ENCODE measurements at places on chromosomes 12 and 14. TPM values are rescaled to one million over a fixed set of nuclear protein-coding genes. Genes with fewer than 3 reads are reported as not detected.

HNF1A gene
- not detected for total RNA-seq

DNA sequence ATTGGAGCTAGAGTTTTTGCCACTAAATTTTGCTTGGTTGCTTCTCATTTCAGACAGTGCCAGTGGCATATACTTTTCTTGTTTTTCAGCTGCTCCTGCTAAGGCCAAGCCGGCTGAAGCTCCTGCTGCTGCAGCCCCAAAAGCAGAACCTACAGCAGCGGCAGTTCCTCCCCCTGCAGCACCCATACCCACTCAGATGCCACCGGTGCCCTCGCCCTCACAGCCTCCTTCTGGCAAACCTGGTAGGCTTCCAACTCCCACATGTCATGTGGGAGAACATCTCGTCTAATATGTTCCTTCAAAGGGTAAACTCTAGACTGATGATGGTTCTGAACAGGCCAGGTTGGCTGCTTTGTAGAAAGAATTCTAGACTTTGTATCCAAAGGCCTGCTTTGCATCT lies 11.0 kb downstream of the DLST start:
- DNase-seq: no peak

- DNase-seq: no peak
Observed at GRCh38 chr14:95146079-95146771, 11.1 kb downstream of the DICER1 start.

DNA sequence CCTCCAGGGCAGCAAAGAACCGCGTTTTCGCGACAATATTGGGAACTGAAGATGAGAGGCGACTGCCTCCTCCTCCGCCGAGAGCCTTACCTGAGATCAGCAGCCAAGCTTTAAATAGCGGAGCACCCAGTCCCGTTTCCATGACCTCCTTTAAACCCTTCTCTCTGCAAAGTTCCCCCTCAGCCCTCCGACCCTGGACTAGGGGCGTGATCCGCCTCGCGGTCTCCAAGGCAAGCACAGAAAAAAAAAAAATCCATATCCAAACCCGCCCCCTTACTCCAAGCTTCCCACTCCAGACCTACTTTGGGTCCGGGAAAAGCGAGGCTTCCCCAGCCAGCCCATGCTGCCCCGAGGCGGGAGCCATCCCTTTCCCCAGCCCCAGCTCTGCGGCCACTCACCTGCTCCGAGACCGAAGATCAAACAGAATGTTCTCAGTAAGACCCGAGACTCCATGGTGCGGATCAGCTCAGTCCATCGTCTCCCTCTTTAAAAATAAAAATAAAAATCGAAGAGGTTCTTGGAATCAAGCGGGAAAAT lies 630 bp downstream of the NELL2 start:
- no peak for DNase-seq

CEP170B gene
- total RNA-seq: 5.0 TPM

- DNase-seq: no peak
Observed at GRCh38 chr12:101127521-101128219, 82.4 kb downstream of the SLC5A8 start.

USP30 gene
- 4.8 TPM for total RNA-seq

TCTN1 gene
- 7.0 TPM for total RNA-seq

DNA sequence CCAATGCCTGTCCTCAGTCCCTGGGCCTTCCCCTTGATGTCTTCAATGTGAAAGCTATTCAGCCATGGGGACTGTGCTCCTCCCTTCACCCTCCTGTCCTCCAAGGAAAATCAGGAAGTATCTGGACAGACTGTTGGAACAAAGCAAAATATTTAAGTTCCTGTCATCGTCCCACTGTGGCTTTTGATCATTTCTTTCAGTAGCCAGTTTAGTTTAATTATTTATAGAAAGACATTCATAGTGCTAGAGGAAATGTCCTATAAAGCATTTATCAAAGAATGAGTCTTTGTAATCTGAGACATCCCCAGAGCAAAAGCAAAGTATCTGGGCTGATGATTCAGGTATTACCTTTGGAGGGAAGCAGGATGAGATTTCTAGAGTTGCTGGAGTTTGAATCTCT lies 254.1 kb downstream of the NRXN3 start:
- DNase-seq: no peak

DNA sequence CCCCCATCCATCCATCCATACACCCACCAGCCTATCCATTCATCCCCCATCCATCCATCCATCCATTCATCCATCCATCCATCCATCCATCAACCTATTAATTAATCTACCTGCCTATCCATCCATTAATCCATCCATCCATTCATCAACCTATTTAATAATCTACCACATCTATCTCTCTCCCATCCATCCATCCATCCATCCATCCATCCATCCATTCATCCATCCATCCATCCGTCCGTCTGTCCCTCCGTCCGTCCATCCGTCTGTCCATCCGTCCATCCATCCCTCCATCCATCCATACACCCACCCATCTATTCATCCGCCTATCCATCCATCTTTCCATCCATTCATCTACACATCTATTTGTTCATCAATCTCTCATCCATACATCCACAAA lies 205.3 kb downstream of the VRK1 start:
- DNase-seq: no peak

DNA sequence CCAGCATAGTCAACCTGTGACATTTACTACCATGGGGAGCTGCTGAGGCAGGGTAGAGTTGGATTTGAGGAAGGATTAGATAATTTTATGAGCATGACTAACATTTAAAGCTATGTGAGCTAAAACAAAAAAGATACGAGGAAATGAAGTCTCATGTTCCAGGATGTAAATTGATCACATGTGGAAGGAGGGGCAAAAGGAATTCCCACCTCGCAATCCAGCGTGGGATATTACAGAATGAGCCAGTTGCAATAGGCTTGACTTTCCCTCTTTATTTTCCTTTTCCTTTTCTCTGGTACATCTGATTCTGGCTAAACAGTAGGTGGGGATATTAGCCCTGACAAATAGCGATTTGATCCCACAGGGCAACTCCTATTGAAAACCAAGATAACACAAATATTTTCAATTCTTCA lies 214.9 kb upstream of the HMGA2 start:
- peak; percentile 85 for DNase-seq

HOTAIR gene
- total RNA-seq: not detected

MGAT4C gene
- under 0.01 TPM for total RNA-seq

ITGA5 gene
- total RNA-seq: 257 TPM

GRCh38 chr12:32139064-32139421 lies 32.4 kb downstream of the BICD1 start:
- DNase-seq: peak; percentile 39

DNA sequence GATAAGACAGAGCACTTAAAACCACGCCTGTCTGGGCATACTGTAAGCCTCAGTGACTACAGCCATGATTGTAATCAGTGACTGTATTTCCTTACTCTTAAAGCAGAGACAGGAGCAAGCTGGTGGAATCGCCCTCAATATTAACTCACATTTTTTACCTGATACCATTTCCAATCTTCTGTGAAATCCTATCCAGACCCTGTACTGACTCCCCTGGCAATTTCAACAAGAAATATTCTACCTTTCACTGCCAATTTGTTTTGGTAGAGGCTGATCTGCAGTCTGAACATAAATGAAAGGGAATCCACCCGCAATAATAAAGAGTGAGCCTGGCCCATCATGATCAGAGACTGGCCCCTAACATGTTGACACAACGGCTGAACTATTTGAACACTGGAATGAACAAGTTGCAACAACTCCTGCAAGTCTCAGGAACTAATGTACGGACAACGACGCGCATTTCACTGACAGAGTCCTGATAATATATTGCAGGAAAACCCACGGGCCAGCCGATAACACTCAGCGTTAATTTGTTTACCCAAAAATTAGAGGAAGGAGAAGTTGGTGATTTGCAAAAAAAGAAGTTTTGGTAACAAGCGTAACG lies 195.5 kb upstream of the BTG1 start:
- DNase-seq: peak; percentile 38

DNA sequence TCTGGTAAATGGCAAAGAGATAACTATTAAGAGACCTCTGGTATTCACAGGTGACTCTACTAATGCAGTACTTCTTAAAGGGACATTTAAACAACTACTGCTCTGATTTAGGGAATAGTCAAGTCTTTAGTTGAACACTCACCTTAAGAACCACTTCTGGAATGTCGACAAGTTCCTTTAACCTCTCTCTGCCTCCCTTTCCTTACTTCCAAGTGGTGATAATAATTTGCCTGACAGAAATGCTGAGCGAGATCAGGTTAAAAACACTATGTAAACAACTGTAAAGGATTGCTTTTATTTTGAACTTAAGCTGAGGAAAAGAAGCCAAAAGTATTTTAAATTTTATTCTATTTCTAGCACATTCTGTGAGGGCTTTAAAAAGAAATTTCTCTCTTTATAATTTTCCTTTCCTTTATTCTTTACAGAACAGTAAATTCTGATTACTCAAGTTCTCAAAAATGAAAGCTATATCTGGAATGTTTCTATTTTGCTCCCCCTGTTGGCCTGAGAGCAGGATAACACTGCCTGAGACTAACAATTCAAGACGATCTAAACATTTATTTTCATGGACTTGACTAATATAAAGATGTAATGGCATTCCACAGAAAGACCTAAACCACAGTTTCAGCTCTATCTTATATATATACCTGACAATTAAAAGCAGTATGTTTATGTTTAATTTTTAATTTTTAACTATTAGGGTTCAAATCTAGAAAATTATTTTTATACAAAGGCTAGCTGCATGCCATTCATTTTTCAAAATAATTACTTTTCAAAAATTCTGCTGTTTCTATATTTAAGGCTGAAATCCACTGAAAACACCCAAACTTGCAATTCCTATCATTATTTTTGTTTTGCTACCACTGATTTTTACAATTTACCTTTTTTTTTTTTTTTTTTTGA lies 29.2 kb downstream of the ZCCHC8 start:
- DNase-seq: peak; percentile 82

DNA sequence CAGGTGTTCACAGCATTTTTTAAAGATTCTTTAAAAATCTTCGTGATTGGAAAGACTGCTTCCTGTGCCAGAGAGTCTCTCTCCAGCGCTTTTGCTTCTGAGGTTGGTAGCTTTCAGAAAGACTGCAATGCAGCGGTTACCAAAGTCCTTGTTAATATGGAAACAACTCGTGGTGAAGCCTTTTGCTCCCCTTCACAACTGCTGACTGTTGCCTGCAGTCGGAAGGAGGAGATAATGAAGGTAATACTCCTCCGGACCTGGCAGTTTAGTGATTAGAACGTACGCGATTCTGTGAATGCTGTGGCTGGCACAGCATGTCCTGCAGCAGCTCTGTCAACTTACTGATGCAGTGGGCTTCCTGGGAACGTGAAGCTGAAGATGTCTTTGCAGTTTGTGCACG lies 50.9 kb downstream of the TRAF3 start:
- no peak for DNase-seq

DNA sequence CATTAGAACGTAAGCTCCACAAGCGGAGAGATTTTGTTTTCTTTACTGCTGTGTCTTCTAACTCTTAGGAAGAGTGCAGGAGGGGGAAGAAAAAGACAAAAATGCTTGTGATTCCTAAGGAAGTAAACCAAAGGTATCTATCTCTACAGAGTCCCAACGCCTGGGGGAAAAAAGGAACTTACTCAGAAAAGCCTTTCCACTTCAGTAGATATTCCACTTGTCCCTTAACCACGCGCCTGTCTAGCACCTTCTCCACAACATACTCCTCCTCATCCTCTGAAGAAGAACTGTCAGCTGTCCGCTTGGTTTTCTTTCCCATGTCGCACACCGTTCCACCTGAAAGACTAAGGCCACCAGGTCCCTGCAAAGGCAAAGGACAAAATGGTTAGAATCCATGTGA lies 22.6 kb downstream of the CBX5 start:
- no peak for DNase-seq

CFAP54 gene
- total RNA-seq: 9.7 TPM

DNA sequence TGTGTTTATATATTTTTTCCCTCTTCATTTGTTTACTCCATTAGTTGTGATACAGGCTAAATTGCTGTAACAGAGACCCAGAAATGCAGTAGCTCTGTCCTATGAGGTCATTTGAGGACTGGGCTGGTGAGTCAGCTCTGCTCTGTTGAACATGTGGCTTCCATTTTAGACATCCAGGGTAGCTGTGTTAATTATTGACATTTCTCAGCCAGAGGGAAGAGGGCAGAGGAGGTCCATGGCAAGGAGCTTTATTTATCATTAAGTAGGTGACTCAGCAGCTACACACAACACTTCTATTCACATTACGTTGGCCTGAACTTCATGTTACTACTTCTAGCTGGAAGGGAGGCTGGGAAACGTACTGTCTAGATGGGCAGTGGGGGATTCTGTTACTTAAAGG lies 85.4 kb downstream of the PTCSC3 start:
- DNase-seq: peak; percentile 13

DNA sequence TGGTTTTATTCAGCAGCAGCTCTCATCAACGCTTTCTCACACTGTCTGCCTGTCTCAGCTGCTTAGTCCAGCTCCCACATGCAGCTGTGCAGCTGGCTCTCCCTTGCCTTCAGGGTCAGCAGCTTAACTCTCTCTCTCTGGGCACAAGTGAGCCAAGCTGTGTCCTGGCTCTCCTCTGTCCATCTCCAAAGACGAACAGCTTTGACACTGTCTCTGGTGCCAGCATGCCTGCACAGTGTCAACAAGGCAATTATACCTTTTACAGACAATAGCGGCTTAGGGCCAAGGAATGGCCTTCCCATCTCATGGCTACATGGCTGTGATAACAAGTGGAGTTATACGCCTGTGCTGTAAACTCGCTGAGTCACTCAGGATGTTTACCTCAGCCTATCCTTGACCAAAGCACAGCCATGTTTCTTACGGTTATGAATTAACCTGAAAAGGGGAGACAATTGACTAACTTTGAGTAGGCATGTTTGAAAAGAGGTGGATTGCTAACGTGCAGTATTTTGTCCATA lies 38.4 kb upstream of the MANSC4 start:
- DNase-seq: peak; percentile 59

DNA sequence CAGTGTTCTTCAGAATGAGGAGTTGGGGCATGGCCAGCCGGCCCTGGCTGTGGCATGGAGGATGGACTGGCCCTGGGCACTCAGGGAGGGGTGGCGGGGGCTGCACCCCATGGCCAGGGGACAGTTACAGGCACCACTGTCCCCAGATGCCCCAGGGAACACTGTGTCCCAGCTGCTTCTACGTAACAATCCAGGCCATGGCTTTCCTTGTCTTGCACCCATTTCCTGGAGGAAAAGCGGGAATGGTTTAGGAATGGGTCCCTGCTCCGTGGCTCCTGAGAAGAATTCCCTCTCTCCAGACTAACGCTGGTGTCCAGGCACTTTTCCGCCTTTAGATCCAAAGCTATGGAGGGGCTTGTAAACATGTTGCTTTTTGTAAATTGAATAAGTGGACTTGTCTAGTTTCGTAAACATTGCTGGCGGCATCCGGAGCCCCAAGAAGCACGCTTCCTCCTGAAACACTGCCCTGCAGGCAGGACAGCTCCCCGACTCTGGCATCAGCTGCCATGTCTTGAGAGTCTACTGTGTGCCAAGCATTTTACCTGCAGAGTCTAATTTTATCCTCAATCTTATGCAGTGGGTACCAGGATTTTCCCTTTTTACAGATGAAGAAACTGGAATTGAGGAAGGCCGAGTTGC lies 238.3 kb downstream of the SLC41A2 start:
- DNase-seq: no peak

PZP gene
- total RNA-seq: 0.22 TPM

CRIP2 gene
- total RNA-seq: 152 TPM
